Activated CD8-positive, alpha-beta memory T cell treated with anti-CD3 and anti-CD28 coated beads, Interleukin-2, amount 50 U/mL, for 48 hours (primary cell): ENCODE measurements at places on chromosomes 7 and 10.

GRCh38 chr7:13153742-13154141 is 466.3 kb downstream of the ARL4A start:
- no peak for DNase-seq

DNA sequence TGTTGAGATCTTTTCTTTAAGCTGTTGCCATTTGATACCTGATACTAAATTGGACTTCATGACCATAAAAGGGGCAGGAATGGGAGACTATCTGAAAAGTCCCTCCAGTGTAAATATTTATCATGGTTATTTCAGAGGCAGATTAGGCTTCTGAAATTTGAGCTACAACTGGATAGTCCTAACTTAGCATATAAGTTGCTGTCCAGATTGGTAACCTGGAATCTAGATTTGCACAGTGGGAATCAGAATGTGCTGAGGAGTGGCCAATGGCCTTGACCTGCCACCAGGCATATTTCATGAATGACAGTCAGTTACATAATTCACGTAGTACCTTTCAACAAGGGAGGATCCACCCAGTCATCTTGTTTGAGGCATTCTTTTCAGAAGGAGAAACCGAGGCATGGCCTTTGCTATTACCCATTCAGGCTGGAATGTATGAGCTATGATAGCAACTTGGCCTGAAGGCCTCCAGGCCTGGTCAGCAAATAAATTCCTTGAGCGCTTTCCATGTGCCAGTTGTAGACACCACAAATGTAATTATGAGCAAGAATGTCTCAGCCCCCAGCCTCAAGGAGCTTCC is 80.0 kb downstream of the EEPD1 start:
- no peak for DNase-seq

- no peak for DNase-seq
Observed at GRCh38 chr7:69114374-69114773, 483.9 kb upstream of the AUTS2 start.

GRCh38 chr7:135801045-135801693 is 52.6 kb upstream of the FAM180A start:
- DNase-seq, result no peak

- no peak for DNase-seq
Observed at GRCh38 chr10:59868696-59869593, 37.4 kb downstream of the CCDC6 start.

- DNase-seq, result no peak
Observed at GRCh38 chr10:28047061-28047460, 48.2 kb upstream of the ODAD2 start.

DNA sequence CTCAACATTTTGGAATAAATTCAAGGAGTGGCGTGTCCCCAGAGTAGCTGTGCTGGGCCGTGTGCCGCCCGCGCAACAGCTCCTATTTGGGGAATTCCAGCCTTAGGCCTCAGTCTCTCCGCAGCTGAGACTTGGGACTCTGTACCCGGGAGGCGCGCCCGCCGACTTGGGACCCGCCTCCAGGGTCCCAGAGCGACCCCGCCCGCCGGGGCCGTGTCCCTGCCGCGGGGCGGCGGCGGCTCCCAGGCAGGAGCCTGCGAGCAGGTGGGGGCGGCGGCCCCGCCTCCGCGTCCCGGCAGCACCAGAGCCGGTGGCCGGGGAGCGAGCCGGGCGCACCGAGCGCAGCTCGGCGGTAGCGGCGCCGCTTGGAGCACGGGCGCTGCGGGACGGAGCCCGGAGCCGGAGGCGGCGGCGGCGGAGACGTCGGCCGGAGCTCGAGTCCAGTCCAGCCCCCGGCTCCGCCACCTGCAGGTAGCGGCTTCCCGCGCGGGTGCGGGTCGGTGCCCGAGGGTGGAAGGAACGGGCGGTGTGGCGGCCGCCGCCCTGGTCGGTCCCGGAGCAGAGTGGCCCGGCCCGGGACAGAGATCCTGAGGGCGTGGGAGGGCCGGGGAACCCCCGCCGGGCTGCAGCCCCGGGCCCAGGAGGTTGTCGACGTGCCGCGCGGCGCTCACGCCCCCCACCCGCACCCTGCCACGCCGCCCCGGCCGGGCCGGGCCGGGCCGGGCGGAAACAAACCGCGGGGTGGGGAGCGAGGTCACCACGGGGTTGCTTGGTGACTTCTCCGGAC is at the start of gene WIPF3:
WIPF3 (plus strand) TSS at position 301 of the 787 bp plus-strand sequence. CDS start 28,217 bp downstream, outside the sequence.
- peak; percentile 52 for DNase-seq

GRCh38 chr7:85749696-85750453 is 563.0 kb upstream of the SEMA3D start:
- DNase-seq, result no peak

GRCh38 chr7:134766779-134767519 is 12.5 kb upstream of the CALD1 start:
- DNase-seq, result no peak
